RCC 7860 (cell line): ENCODE measurements at places on chromosomes 6 and 20.

- DNase-seq, result no peak
Observed at GRCh38 chr6:168562576-168563151, 121.7 kb downstream of the SMOC2 start.

DNA sequence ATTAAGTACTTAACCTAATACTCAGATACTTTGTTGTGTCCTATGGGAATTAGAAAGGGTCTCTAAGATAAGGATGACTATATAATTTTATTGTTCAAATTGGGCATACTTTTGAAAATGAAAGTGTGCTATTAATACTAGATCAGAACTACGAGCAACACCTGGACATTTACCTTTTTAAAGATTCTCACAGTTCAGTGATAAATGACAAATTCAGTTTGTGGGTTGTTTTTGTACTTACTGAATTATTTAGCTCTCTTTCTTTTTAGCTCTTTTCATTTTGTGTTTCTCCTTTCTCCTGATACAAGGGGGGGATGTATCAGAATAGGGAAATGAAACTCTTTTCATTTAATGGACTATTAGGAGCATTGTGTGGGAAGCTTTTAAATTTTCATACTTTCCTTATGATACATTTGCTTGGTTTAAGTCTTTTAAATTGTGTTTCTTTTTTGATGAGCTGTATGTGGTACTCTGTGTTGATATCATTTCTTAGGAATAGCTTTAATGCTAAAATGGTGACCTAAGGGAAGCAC lies 47.5 kb downstream of the PHF3 start:
- no peak for DNase-seq

- no peak for DNase-seq
Observed at GRCh38 chr6:7156643-7157278, 49.0 kb downstream of the RREB1 start.

DNA sequence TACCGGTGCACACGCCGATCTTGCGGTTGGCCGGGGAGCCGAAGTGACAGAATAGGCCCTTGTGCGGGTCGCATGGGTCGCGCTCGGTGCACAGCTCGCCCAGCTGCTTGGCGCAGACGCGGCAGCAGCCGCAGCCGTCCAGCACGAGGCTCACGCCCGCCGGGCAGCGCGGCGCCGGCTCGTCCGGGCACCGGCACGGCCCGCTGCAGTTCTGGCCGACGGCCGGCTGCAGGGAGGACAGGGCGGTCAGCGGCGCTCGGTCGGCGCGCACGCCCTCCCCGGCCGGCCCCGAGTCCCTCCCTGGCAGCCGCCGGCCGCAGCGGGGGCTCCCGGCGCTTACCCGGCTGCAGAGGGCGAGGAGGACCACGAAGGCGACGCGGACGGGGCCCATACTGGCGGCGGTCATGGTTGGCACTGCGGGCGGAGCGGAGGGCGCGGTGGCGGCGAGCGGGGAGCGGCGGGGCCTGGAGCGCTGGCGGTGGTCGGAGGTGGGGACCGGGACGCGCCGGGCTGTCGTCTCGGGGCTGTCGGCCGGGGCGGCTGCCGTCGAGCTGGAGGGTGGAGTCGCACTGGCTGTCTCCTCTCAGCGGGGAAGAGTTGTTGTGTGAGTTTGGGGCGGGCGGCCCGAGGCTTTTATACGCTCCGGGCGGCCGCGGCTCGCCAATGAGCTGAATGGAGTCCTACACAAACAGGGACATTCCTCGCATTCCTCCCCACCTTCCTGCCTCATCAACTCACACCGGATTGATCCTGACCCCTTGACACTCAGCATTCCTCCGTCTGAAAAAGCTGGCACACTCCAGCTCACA lies at the start of gene CCN2:
Gene CCN2 (minus strand): TSS at position 606 of the 809 bp plus-strand sequence. CDS start 200 bp downstream, at position 406.
- peak; percentile 95 for DNase-seq
